Hepatocyte (in vitro differentiated cells): ENCODE measurements at places on chromosomes 12 and 14. TPM values are rescaled to one million over a fixed set of nuclear protein-coding genes. Genes with fewer than 3 reads are reported as not detected.

SMARCD1 gene
- 26.1 and 27.9 TPM in 2 replicates for polyA plus RNA-seq

SLC11A2 gene
- 44.3 and 49.0 TPM in 2 replicates for polyA plus RNA-seq

TGM1 gene
- 1.5 and 1.9 TPM in 2 replicates for polyA plus RNA-seq

ENDOU gene
- polyA plus RNA-seq, result 1.0 TPM in 1 of 2 replicates, not detected in the other

FAM186B gene
- polyA plus RNA-seq, result 0.69 TPM in 1 of 2 replicates, not detected in the other

TMTC1 gene
- 2.8 and 6.8 TPM in 2 replicates for polyA plus RNA-seq

TCL1B gene
- not detected in 2 replicates for polyA plus RNA-seq

YBX3 gene
- 218 and 237 TPM in 2 replicates for polyA plus RNA-seq
